Glutamatergic neuron (in vitro differentiated cells): ENCODE measurements at places on chromosomes 13 and 19.

- no peak for DNase-seq
Measured at GRCh38 chr19:58450856-58451357, 515 bp upstream of the ZNF324B start.

DNA sequence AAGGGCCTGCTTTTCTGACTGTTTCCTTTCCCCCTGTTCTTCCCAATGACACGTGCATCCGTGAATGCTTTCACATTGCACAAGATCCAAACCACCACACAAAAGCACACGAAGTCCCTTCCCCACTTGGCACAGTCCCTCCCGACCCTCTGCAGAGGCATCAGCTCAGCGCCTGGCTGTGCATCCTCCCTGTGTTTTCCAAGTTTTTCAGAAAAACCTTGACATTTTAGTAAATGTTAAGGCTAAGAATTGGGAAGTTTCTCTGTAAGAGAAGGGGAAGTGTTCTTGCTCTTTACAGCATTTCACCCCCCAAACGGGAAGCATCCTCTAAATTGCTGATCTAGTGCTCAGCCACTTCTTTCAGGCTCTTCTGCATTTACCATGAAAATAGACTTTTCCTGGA lies 94.5 kb upstream of the TM9SF2 start:
- no peak for DNase-seq

DNA sequence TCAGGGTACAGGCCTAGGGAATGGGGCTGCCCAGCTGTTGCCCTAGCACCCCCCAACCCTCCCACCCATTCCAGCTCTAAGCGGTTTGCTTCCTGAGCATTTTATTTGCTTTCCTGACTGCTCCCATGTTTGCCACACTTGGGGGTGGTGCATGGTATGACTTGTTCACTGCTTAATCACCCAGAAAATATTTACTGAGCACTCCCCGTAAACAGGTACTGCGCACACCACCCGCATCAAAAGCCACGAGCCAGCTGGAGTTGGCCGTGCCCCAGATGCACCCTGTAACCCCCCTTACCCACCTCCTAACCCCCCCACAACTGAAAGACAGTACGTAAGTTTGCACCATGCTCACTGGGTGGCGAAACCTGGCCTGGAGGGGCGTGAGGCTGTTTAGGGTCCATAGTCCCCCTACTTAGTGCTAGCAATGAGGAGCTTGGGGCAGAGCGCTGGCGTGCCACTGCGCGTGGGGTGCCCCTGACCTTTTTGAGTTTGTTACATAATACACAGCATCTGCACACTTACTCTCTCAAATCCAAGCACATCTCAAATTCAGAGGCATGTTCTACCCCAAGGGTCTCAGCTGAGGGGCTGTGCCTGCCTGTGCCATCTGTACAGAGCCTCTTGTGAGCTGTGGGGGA lies 29.8 kb downstream of the DPF1 start:
- no peak for DNase-seq

DNA sequence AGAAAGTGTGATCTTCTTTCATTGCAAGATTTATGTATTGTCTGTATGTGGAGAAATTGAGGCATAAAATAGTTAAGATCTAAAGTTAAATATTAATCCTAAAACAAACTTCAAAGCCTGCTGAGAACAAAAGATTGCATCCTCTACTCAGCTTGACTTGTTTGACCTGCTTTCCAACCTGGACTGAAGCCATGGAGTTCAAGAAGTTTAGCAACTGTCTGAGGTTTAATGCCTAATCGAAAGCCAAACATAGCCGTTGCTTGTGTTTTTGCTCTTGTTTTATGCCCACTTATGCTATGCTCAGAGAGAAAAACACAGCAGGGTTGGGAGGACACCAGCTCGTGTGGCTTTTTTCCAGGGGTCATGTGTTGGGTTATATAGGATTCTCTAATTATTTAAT lies 135.6 kb downstream of the NUFIP1 start:
- DNase-seq, result no peak

DNA sequence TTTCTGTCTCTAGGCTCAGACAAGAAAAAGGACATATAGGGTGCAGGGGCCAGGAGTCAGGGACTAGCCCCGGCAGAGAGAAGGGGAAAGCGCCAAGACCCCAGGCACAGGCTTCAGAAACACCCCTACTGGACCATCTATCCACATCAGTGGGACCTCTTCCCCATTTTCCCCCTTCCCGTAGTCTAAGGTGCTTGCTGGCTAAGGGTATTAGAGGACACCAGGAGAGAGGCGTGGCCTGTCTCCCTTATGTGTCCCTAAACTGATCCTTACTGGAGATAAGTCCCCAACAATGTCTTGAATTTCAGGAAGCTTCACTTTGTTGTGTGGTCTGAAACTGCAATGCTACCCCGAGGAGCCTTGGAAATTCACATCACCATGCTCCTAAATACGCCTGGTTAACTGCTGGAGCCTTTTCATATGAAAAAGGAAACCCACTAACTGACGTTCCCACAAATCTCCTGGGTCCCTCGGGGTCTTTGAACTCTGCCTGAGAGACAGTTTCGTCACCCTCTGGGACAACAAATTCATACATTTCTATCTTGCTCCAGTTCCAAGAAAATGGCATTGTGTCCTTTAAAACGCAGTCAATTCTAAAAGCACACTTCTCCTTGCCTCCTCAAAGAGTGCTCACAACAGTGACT lies 197.7 kb downstream of the COL4A1 start:
- DNase-seq, result no peak

DNA sequence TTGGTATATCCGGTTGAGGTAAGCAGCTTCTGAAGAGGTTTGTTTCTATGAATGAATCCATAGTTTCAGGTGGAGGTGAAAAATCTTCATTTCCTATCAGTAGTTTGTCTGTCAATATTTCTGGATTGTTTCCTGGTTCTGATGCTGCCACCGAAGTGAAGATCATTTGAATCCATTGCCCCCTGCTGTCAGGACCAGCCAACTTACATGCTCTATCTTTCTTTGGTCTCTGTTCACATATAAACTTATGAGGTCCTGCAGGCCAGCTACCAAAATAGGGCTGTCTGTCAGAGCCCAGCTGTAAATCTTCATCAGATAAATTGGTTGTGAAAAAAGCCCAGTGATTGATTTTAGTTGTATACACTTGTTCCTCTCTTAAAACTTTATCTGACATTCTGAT lies 15.2 kb upstream of the N4BP2L1 start:
- DNase-seq, result no peak

GRCh38 chr13:20696073-20696472 lies 7.4 kb upstream of the IL17D start:
- no peak for DNase-seq

DNA sequence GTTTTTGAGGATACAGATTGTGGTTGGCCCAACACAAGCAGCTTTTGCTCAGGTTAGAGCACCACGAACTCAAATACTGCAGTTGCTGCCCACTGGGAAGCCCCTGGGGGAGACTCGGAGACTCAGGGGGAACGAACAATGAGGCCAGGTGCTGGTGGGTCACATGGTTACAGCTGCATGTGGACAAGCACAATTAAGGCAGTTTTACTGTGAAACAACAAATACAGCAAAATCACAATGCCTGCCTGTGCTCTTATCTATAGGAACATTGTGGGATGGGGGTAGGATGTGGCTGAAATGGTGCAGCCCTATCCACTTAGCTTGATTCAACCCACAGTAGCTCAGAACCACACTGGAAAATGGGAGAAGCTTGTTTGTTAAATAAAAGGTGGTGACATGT lies 119.7 kb upstream of the SPATA13 start:
- no peak for DNase-seq

GRCh38 chr13:71303144-71303543 lies 563.9 kb downstream of the DACH1 start:
- no peak for DNase-seq

GRCh38 chr19:38543807-38544568 lies 73.8 kb downstream of the MAP4K1 start:
- DNase-seq, result no peak

DNA sequence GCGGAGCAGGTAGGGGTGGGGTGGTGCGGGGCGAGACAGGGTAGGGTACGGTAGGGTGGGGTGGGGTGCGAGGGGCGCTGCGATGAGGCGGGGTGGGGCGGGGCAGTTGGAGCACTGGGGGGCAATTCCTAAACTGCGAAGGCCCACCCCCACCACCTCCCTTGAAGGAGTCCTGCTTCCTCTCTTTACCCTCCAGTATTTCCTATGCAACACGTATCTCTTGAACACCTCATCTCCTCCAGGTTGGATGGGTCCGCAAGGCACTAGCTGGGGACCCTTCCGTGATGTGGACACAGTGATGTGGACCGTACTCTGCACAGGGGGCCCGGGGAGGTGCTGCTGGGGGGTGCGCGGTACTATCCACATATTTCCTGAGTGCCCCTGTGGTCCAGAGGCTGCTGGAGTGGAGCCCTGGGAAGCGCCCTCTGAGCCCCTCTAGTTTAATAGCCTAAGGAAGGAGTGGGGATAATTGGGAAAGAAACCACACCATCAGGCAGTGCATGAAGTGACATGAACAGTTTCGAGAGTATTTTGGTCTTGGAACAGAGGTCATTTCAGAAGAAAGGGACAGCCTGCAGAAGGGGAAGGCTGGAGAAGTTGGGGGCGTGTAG lies 1.1 kb downstream of the IL17D start:
- no peak for DNase-seq

- DNase-seq, result peak; percentile 68
Measured at GRCh38 chr19:16076958-16077611, 790 bp downstream of the TPM4 start.

GRCh38 chr13:92806215-92806614 lies 420.4 kb upstream of the GPC6 start:
- no peak for DNase-seq

DNA sequence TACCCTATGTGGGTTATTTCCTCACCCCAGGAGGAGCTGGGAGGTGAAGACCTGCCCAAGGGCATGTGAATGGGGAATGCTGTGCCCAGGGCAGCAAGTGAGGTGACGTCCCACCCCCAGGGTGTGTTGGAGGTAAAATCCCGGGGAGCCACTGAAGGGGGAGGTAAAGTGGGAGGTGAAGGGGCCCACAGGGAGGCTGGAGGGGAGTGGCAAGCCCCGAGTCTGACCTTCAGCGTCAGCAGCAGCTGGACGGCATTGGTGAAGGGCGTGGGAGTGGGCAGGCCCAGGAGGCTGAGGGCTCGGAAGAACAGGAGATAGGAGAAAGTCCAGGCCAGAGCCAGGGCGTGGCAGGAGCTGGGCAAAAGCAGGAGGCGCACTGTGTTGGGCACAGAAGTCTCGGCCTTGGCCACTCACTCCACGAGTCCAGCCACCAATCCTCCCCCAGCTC lies 2.4 kb downstream of the MBOAT7 start:
- DNase-seq, result no peak

GRCh38 chr13:65309906-65310305 lies 1920.2 kb downstream of the PCDH9 start:
- no peak for DNase-seq
